H54 (cell line): ENCODE measurements at places on chromosomes 7 and 10.

DNA sequence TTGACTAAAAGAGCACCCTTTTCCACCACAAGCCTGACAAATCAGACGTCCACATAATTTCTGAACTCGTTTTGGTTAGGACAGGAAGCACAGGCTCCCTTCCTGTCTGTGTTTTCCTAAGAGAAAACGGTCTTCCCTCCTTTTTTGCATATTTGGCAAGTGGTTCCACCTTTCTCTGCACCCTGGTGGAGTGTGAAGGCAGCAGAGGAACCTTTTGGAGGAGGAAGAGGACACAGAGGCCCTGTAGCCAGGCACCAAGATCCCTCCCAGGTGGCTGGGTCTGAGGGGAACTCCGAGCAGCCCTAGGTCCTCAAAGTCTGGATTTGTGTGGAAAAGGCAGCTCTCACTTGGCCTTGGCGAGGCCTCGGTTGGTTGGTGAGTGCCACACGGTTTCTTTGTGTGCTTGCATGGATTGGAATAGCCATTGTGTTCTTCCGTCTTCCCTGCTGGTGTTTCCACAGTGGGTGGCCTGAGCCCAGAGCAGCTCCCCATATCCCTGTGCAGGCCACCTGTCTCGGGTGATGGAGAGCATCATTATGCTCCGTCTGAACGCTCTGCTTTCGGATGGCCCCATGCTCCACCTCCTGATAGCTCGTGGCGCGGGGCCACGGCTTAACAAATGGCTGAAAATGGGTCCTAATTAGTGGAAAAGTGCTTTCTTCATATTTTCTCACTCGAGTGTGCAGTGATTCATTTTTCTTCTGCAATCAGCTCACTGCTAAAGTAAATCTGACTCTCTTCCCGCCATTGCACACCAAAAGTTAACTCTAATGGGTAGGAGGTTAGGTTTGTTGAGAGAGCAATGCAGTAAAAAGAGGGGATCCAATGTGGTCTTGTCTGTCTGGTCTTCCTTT is 4.2 kb downstream of the IKZF1 start:
- no peak for DNase-seq

DNA sequence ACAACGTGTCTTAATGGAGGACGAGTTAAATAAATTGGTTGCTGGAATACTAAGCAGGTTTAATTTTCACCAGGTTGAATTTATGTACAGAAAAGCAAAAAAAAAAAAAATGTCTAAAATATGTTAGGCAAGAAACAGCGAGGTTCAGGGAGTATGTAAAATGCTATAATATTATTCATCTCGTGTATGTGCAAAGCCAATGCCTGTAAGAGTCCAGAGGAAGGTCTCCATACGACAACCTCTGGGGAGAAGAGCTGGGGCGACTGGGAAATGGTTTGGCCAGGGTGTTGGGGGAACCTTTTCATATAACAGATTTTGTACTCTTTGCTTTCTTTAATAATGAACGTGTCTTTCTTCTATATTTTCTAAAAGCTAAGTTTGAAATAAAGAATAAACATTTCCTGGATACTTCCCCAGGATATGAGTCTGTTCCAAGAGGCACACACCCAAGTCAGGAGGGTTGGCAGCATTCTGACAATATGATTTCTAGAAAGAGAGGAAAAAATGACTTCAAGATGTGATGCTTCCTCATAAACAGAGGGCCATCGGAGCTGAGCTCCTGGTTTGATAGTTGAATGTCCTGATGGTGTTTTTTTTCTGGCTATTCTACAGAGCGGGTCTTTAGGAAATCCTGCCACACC is 208.6 kb upstream of the MGMT start:
- DNase-seq = no peak

DNA sequence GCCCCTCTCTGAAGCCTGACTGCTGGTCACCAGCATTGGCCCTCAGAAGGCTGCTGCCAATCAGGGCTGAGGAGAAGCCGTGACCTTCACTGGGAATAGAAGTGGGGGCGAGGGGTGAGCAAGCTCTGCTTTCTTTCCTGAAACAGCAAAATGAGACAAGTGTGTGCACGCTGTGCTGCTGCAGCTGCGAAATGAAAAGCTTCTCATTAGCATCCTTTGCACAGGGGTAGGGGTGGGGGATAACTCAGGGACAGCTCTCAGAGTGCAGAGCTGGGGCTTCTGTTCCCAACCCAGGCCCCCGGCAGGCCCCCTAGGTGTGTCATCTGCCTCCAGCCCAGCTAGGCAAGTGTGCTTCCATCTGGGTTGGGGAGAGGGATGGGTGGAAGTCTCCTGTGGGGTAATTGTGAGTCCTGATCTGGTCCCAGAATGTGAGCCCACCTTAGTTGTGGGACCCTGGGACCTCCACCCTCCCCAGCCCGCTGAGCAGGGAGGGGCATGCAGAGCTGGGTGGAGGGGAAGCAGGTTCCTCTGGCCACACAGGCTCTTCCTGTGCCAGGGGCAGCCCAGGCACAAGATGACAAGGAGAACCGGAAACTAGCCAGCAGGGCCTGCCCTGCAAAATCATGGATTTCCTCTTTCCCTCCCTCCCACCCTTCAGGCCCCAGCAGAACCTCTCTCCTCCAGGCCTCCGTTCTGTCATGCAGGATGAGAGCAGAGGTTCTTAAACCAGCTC is 22.2 kb downstream of the ZNF467 start:
- DNase-seq = no peak

- DNase-seq = no peak
Observed at GRCh38 chr7:144762853-144763252, 73.0 kb downstream of the TPK1 start.

GRCh38 chr10:99685597-99685967 is 26.3 kb downstream of the ENTPD7 start:
- DNase-seq = no peak
